ENCODE measurements at places on chromosomes 1 and 21.

- no peak for DNase-seq
These were observed 556.2 kb upstream of the TMPRSS15 start for GRCh38 chr21:18959817-18960216.

DNA sequence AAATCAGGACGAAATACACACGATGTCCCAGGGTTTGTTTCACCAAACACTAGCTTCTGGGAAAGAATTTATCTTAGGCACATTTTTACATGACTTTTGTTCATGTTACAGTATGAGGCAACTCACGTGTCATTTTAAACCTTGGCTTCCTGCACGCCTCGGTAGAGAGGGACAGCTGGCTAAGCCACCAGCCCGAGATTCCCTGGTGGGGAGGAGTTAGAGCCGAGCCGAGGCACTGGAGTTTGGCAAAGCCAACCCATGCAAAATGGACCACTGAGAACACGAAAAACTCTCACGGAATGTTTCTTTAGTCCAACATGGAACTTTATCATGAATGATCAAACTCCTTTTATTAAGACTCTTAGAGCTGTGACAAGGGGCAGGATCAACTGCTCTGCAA, 240.0 kb downstream of the DYRK1A start:
- DNase-seq: no peak

GRCh38 chr1:175385316-175385715, 192.7 kb upstream of the KIAA0040 start:
- DNase-seq: no peak

DNA sequence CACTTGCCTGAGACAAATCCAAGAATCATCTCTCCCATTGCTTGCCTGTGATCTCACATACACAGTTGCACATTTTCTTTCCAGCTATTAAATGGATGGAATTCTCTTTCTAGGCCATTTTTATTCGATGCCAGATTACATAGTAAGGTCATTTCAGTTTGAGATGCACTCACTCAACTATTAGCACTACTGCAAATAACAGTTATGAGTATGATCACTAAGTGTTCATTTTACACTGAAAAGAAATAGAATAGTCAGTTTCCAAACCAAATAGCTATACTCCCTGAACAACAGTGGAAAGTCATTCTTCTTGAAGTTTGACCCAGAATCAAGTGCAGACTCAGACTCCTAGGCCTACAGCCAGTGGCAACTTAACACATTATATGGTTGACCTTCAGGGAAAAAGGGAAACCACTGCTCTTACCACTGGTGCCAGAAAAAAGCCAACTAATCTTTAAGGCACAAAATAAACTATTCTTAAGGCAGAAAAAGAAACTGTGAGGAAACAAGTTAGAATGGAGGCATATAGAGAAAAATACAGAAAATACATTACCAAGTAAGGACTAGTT, 31.5 kb downstream of the WNT2B start:
- DNase-seq: no peak

DNA sequence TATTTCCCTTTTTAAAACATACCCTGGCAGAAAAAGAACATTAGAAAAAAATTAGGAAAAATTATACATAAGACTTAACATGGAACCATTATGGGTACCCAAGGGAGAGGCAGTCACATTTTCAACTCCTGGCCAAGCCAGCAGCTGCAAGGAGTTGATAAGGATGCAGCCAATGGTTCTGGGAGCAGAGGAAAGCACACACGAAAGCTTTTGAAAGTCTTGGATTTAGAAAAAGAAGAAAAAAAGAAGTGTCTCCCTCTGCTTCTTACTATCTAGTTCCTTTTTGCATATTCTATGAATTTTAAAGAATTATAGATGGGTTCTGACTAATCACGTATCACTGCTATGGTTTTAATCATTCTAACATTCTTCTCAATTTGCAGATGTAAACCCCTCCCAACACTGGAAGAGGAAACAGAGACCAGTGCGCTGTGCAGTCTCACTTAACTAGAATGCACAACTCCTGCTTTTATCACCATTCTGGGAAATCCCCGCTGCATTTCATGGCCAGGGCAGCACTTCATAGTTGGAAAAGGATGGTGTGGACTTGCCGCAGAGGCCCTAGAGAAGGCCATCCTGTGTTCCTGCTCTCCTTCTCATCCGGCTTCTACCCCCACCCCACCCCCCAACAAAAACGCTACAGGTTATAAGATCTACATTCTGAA, 2.7 kb upstream of the CD58 start:
- DNase-seq: no peak

GRCh38 chr1:167229719-167230385, 9.2 kb downstream of the POU2F1 start:
- DNase-seq: no peak

- no peak for DNase-seq
These were observed 28.3 kb downstream of the SUCO start for GRCh38 chr1:172561252-172561651.

DNA sequence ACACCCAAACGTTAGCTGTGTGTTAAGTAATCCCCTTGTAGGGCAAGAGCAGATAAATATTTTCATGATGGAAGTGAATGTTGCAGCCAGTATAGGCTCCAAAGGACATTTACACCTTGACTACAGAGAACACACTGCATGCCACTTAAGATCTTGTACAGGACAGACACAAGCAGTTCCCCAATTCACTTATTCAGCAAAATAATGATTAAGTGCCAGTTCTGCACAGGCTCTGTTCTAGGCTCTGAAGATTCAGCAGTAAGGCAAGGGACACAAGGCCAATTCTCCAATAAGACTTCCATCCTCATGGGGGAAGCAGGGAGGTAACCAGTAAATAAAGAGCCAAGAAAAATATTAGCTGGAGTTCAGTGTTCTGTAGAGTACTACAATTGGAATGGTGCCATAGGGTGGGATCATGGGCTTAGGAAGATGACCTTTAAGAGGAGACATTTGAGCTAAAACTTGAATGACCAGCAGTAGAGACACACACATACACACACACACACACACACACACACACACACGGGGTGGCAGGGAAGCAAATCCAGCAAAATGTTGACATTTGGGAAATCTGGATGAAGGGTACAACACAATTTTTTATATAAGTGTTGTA, 199.9 kb upstream of the JUN start:
- no peak for DNase-seq
